ENCODE measurements at places on chromosomes 3 and 15. TPM values are rescaled to one million over a fixed set of nuclear protein-coding genes. Genes with fewer than 3 reads are reported as not detected.

Gene SGO1
- 29.9 TPM for total RNA-seq

Gene C2CD4B
- total RNA-seq = not detected

Gene OR5K2
- not detected for total RNA-seq

Gene MME
- total RNA-seq = not detected

Gene SNTN
- total RNA-seq = not detected

Gene COL7A1
- 0.17 TPM for total RNA-seq

Gene PRR23C
- total RNA-seq = not detected

Gene PAQR5
- not detected for total RNA-seq

Gene SLC6A1
- total RNA-seq = not detected

Gene KLF13
- 222 TPM for total RNA-seq

Gene TRPM1
- total RNA-seq = not detected

Gene USP4
- 79.6 TPM for total RNA-seq

Gene IGSF10
- not detected for total RNA-seq

Gene TMEM40
- total RNA-seq = not detected

Gene SPESP1
- total RNA-seq = 1.0 TPM

Gene ARL6
- total RNA-seq = 4.7 TPM

Gene ANKUB1
- total RNA-seq = not detected

Gene CYFIP1
- total RNA-seq = 20.4 TPM

Gene NT5DC2
- total RNA-seq = 23.6 TPM

Gene HCLS1
- 332 TPM for total RNA-seq

Gene HRG
- total RNA-seq = not detected

Gene CNTN6
- not detected for total RNA-seq

Gene PROK2
- total RNA-seq = not detected

Gene LTF
- not detected for total RNA-seq

Gene XIRP1
- total RNA-seq = not detected

Gene RBP2
- total RNA-seq = not detected

Gene DUOX1
- total RNA-seq = not detected

Gene EIF1B
- 35.2 TPM for total RNA-seq

Gene ZSCAN2
- 5.8 TPM for total RNA-seq

Gene WDR93
- total RNA-seq = not detected

Data from activated naive CD4-positive, alpha-beta T cell treated with anti-CD3 and anti-CD28 coated beads, Interleukin-2, amount 10 ng/mL, durations not matched to agents 5 hours and 36 hours (primary cell).